Stimulated activated CD4-positive, alpha-beta T cell treated with anti-CD3 and anti-CD28 coated beads, Interleukin-2, amount 100 ng/mL, for 48 hours (primary cell): ENCODE measurements at places on chromosomes 6 and 20.

DNA sequence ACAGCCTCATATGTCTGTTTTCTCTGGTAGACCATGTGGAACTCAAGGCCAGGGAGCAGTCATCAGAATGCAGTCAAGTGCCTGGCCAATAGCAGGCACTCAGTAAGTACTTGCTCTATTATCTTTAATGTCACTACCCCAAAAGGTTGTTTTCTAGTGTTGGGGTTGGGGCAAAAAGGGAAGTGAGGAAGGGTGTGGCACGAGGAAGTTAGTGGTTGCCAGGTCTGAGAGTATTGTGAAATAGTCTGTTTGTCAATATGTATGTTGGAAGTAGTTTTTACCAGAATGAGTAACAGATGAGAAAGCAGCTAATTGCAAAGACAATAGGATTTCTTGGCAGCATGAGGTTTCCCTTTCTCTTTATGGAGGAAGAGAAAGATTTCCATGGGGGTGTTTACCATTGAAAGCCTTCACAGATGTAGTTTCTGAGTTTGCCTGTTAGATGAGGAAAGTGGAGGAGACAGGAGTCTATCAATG is 59.5 kb upstream of the ARMH2 start:
- no peak for DNase-seq

GRCh38 chr20:38181971-38182370 is 16.9 kb upstream of the TGM2 start:
- DNase-seq: no peak

- no peak for DNase-seq
These were observed 88.0 kb downstream of the ATP9A start for GRCh38 chr20:51680067-51680749.

- no peak for DNase-seq
These were observed 67.7 kb downstream of the PHACTR2 start for GRCh38 chr6:143745166-143746133.

DNA sequence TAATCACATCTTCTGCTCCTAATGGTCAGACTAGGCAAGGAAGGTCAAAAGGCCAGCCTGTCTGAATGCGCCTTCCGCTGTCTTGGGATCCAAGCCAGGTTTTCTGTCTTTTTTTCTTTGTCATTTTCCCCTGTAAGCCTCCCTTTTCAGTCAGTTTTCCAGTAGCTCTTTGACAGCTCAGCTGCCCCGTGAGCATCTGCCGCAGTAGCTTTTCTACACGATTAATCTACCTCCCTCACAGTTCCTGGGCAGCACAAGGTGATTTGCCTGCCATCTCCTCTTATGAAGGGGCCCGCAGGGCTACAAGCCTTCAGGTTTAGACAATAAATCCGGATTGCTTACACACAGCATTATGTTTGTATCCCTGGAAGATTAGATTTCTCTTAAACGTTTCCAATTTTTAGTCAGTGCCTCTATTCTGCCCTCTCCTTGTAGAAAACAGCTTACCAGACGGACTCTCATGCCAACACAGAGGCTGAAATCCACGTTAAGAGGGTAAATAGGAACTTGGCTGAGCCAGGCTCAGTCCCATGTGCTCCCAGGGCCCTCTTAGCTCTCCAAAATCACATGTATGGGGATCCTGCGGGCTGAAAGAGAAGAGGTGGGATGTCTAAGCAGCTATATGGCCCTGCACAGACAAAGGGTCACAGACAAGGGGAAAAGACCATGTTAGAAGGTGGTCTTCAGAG is 77.2 kb downstream of the LY86 start:
- DNase-seq: no peak

DNA sequence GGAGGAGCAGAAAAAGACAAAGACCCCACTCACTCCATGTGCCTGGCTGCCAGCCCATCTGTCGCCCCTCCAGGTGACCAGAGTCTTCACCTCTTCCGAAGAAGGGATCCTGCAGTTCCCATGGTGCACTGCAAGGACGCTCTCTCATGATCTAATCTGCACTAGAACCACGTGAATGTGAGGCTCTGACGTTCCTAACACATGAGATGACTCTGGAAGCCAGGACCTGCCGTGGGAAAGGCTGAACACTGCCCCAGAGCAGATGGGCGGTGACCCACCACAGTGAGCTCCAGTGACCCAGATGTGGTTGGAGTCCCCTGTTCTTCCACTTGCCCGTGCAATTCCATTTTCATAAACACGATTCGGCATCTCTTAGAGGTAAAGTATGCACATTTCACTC is 39.6 kb upstream of the PDE10A start:
- no peak for DNase-seq

GRCh38 chr6:39422238-39422637 is 99.7 kb upstream of the KCNK16 start:
- DNase-seq: no peak

DNA sequence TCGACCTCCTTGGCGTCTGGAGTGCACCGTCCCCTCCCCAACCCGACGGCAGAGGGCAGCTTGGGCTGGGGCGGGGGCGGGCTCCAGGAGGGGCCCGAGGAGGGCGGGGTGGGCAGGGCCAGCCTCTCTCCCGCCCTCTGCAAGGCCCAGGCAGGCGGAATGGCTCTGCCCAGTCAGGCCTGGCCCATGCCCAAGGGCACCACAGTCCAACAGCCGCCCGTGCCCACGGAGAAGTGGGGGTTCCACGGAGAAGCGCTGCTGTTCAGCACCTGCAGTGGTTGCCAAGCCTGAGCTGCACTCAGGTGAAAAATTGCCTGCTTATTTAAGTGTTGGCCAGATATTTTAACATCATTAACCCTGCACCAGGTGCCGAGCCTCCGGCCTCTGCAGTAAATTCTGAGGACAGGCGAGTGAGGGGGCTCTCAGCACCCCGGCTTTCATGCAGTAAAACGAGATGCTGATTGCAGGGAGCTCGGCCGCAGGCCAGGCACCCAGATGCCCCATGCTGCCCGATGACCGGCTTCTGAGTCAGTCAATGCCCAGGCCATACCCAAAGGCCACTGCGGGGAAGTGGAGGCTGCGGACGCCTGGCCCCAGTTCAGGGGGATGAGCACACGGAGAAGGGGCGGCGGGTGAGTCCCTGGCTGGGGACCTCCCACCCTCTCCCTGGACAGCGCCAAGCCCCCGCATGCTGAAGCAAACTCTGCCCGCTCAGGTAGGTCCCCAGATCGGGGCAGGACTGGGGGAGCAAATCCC is at the start of gene SRMS:
SRMS (minus strand) TSS at position 25 of the 756 bp plus-strand sequence. CDS start 286 bp downstream, outside the sequence.
- DNase-seq: no peak

GRCh38 chr20:31704225-31705119 is 18.2 kb downstream of the BCL2L1 start:
- DNase-seq: no peak

- no peak for DNase-seq
These were observed 35.3 kb upstream of the TCP11 start for GRCh38 chr6:35176301-35177024.

DNA sequence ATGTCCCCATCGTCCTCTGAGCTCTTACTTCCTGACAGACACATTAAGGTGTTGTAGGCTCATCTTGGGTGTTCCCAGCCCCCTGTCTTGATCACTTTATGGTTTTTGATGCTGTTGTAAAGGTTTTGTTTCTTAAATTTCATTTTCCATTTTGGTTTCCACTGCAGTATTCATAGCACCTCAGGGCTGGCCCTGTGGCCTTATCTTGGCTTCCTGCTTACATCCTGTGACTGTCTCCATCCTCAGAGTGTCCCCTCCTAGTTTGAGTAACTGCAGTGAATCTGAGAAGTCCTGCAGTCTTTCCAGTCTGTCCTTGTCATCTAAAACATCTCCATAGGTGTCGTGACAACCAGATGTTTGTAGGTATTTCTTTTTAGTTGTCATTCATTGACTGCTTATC is 50.9 kb downstream of the JARID2 start:
- no peak for DNase-seq

GRCh38 chr6:43186706-43187105 is 4.7 kb downstream of the CUL9 start:
- DNase-seq: no peak

DNA sequence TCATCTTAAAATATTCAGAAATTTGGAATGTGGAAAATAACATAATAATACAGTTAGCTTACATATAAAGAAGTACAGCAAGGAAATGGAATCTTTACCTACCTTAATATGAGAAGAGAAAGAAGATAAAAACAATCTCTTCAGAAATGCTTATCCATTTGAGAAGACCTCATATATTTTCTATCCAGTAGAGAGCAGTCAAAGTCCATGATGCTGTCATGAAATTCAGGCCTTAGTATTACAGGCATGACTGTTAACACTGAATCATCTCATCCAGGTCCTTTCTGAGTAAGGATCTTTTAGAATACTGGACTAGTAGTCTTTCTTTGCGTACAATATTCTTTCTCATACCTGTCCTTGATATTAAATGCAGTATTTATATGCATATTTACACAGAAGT is 713.4 kb downstream of the CD109 start:
- no peak for DNase-seq

DNA sequence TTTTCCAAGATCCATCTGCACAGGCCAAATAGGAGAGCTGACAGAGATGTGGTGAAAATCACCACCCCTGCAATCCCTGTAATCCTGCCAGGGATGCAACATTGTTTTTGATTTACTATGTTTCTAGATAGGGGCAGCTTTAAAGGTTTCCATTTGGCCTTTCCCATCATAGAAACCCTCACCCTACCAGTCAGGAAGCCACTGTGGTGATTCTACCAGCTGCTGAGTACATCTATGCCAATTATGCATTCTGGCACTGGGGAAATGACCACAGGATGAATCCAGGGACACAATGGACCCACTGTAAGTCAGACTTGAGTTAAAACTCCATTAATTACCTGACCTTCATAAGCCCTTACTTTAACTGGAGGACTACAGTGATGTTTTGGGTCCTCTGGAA is 130.4 kb downstream of the TNFRSF21 start:
- no peak for DNase-seq

GRCh38 chr6:137541534-137542063 is 47.4 kb upstream of the OLIG3 start:
- no peak for DNase-seq

GRCh38 chr6:11161031-11161956 is 49.8 kb upstream of the ERVFRD-1 start:
- no peak for DNase-seq

DNA sequence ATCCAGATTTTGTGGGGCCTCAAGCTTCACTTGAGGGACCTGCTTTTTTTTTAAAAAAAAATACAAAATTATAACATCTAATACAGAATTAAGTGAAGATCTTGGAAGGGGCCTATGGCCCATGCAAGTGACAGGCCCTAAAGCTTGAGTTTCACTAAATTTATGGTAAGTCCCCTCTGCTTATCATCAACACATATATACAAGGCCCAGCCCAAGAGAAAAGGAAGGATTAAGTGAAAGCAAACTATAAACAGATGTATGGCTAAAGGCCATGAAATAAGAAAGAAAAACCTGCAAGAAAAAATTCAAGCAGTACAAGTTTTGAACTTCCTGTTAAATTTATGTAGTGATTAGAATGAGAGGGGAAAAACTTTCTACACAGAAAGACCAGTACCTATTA is 86.8 kb downstream of the CDC40 start:
- DNase-seq: no peak

- DNase-seq: peak; percentile 27
These were observed 1.3 kb upstream of the DNAH8 start for GRCh38 chr6:38713812-38714211.

DNA sequence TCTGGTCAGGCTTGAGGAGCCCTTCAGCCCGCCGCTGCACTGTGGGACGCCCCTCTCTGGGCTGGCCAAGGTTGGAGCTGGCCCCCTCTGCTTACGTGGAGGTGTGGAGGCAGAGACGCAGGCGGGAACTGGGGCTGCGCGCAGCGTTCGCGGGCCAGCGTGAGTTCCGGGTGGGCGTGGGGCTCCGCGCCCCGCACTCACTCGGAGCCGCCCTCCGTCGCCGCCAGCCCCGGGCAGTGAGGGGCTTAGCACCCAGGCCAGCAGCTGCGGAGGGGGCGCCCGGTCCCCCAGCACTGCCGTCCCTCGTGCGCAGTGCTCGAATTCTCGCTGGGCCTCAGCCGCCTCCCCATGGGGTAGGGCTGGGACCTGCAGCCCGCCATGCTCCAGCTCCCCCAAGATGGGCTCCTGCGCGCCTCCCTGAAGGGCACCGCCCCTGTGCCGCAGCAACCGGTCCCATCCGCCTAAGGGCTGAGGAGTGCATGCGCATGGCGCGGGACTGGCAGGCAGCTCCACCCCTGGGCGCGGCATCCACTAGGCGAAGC is 695.9 kb downstream of the EPHA7 start:
- no peak for DNase-seq

GRCh38 chr20:50335105-50335504 is 144.5 kb downstream of the CEBPB start:
- DNase-seq: no peak

- DNase-seq: no peak
These were observed 250.5 kb downstream of the UTRN start for GRCh38 chr6:144535630-144536029.

DNA sequence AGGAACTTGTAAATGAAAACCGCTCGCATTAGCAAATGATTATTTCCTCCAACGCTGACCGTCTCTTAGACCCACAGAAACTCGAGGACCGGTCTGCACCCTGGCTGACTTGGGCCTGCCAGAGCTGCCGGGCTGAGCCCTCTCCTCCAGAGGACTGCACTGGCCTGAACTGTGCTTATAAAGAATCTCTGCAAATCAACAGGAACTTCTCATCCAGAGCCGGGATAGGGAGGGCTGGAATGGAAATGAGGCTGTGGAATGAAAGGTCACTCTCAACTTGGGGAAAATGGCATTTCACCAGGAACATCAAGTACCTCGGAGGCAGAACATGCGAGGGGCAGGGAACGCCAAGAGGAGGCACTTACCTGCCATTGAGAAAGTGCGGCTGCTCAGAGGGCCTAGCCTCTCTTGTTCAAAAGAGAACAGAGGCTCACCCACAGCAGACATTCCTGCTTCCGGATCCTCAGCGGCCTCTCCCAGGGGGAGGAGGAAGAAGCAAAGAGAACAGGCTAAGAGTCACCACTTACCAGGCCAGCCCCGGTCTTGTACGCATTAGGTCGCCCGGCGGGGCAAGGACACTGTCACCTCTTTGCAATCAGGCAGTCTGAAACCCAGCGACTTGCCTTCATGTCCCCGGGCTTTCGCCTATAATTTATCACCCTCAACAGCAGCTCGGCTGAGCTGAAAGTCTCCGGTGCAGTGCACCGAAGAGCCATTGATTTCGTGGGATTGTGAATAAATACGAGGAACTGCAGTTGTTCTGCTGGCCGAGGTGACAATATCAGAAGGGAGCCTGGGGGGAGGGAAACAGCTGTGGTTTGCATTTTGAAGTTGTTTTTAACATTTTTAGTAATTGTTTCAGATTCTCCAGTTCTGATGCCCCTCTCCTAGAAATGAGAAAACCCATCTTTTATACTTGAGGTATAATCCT is 37.6 kb downstream of the ZMYND8 start:
- no peak for DNase-seq

GRCh38 chr20:45305262-45305661 is 1.4 kb upstream of the RBPJL start:
- no peak for DNase-seq
